CD4-positive, alpha-beta T cell (primary cell): ENCODE measurements at places on chromosomes 11 and 22. TPM values are rescaled to one million over a fixed set of nuclear protein-coding genes. Genes with fewer than 3 reads are reported as not detected.

The YAP1 gene
- 0.06 TPM for total RNA-seq

The TSSK2 gene
- total RNA-seq: not detected

GRCh38 chr11:86068138-86068871 is 579 bp downstream of the PICALM start:
- DNase-seq: peak; percentile 20

- DNase-seq: no peak
These were observed 14.3 kb upstream of the EFCAB6 start for GRCh38 chr22:43826142-43827002.

GRCh38 chr11:34972892-34973291 is 56.5 kb downstream of the PDHX start:
- DNase-seq: no peak

DNA sequence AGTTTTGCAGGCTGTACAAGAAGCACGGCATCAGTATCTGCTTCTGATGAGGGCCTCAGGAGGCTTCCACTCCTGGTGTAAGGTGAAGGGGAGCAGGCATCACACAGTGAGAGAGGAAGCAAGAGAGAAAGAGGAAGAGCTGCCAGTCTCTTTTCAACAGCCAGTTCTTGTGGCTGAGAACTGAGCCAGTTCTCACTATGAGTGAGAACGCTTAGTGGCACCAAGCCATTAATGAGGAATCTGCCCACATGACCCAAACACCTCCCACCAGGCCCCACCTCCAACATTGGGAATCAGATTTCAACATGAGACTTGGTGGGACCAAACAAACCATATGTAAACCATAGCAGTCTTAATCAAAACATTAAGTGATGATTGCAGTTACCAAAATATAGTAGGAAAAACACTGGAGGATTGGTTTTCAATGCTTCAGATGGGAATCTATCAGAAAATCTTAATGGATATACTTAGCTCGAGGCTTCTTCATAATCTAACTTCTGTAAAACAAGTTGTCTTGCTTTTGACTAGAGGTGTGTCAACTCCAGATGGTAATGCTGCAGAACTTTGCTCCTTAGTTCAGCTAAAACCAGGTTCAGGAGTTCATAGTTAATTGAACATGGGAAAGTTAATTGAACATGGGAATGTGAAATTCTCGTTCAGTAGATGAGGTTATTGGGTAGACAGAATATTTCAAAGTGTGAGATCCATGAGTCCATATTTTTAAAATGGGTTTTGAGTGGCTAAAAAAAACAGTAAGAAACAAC is 12.2 kb downstream of the FAR1 start:
- no peak for DNase-seq

DNA sequence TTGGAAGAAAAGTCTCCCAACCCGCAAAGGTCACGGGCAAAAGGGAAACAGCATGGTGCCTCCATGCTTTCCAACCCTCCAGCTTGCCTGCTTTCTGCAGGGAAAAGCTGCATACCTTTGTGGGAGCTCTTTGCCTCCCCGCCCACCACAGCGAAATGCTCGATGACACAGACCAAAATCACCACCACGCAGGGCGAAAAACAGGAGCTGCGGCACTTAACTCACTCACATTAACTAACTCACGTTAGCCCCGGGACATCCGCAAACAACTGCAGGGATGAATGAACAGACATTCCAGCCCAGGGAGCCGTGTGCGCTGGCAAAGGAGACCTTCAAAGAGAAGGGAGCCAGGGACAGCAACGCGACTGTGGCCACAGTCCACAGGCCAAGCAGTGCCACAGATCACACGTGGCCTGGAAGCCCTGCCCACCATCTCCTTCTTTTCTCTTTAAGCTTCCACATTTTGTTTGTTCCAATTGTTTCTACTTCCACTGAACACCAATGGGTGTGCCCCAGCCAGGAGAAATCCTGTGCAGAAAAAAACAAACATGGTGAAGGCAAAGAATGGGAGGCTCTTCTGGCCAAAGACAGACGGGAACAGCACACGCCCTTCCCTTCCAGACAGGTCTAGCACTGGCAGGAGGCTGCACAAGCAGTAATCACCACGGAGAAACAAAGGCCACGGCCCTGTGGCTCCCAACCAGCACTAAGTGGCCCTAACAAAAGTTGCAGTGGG is 39.3 kb downstream of the DUSP8 start:
- no peak for DNase-seq

The TUBA8 gene
- 0.47 TPM for total RNA-seq

DNA sequence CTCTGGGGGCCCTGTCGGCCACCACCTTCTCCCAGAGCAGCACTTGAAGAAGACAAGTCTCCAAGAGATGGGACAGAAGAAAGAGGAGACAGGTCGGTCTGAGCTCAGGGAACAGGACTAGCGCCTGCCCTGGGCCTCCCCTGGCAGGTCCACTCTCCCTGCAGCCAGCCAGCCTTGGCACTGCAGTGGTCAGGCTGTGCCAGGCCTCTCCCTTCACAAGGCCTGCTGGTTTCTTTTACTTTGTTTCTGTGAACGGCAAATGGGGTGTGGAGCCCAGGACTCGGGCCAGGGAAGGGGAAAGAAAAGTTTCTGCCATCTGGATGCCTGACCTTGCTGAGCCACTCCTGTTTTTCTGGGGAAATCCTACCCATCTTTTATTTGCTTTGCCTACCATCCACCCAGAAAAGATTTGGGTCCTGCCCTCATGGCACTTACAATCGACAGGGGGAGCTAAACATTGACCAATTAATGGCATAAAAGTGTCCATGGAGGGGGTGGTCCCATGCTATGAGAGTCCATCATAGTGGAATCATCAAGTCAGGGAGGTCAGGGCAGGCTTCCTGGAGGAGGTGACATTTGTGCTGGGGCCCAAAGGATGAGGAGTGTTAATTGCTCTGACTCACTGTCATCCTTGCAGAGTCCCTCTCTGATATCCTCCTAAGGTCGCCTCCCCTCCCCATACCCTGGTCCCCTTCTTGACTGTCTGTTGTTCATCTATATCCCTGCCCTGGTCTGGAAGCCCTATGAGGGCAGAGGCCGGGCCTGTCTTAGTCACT is 65.2 kb downstream of the NFAM1 start:
- DNase-seq: no peak

The GNG3 gene
- not detected for total RNA-seq

- DNase-seq: no peak
These were observed 39.8 kb downstream of the OR6Q1 start for GRCh38 chr11:58070585-58070984.

DNA sequence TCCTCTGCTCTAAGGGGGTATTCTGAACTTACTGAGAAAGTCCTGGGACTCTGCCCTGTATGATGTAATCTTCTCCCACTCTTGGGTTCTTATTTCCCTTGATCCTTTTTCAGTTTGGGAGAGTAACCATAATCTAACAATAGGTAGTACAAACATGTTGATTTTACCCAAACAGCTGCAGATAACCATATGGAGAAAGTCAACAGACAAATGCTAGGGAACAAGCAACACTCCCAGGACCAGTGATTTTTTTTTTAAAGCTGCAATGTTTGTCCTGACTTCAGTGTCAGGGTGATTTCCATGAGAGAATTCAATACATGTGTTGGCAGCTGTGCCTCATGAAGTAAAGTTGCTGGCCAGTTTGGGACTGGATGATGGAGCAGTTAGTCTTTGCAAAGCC is 156.5 kb downstream of the FCHSD2 start:
- DNase-seq: no peak

- DNase-seq: no peak
These were observed 47.9 kb downstream of the AHNAK start for GRCh38 chr11:62498492-62499286.

The SHANK3 gene
- total RNA-seq: not detected

GRCh38 chr22:24181088-24181995 is at the start of gene SUSD2:
TSS of gene SUSD2 (plus strand) at chr22:24181487. CDS start at chr22:24181520, 33 bp downstream.
- no peak for DNase-seq
